Stimulated activated CD4-positive, alpha-beta T cell treated with anti-CD3 and anti-CD28 coated beads, Interleukin-4, amount 100 ng/mL, for 24 hours (primary cell): ENCODE measurements at places on chromosomes 16 and 17.

GRCh38 chr16:84742641-84743092 lies 42.9 kb downstream of the USP10 start:
- DNase-seq = no peak

GRCh38 chr16:3121851-3122467 lies 9.6 kb downstream of the ZNF205 start:
- DNase-seq = no peak

DNA sequence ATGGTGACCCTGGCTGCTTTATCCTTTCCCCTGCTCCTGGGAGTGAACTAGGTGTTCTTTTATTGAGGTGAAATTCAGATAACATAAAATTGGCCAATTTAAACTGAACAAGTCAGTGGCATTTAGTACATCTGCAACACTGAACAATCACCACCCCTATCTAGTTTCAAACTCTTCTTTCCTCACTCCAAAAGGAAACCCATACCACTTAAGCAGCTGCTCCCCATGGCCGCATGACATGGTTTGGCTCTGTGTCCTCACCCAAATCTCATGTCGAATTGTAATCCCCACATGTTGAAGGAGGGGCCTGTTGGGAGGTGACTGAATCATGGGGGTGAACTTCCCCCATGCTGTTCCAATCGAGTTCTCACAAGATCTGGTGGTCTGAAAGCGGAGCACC lies 154.1 kb downstream of the STX8 start:
- DNase-seq = no peak

- DNase-seq = no peak
Measured at GRCh38 chr17:71769850-71770249, 351.0 kb upstream of the SOX9 start.

DNA sequence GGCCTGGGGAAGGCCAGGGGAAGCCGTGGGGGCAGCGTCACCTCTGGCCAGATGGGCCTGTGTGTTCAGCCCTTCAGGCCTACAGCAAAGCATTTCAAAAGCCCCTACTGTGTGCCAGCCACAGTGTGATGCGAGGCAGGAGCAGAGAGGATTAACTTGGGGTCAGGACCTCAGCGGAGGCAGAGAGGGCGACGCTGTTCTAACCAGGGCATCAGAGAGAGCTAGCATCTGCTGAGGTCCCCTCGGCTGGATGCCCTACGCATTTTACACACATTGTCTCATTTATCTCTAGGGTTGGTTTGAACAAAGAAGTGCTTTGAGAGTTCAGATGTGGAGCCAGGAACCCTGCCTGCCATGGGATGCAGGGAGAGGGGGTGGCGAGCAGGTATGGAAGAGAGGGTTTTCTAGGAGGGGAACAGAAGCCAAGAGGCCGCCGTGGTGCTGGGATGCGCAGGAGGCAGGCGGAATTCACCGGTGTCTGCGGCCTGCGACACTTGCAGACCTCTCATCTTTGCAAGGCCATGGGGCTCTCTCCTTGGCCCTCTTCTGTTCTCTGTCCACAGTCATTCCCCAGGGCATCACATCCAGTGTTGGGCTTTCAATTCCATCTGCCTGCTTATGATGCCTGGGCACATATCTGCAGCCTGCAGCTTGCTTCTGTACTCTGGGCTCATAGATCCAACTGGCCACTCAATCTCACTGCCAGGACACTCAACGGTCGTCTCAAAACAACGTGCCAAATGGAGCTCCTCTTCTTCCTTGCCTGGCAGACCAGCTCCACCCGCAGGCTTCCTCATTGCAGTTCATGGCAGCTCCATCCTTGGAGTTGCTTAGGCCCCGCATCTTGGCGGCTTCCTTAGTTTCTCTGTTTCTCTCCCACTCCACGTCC lies 8.1 kb upstream of the NKD1 start:
- DNase-seq = no peak

DNA sequence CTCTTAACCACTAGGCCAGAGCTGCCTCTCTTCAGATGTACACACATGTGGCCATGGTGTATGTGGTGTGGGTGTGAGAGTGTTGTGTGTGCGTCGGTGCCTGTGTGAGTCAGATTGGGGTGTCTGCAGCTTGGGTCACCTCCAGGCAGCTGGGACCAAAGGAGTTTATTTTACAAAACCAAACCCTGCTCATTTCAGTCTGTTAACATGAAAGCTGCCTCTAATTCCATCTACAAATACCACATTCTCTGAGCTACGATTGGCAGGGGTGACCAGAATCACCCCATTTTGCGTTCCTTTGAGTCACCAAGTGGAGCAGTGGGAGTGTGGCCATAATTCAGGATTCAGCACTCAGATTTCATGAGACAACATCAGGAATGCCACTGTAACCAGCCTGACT lies 105.3 kb downstream of the IRX5 start:
- no peak for DNase-seq

GRCh38 chr17:66945147-66945835 lies 19.2 kb upstream of the CACNG4 start:
- DNase-seq = no peak

- DNase-seq = no peak
Measured at GRCh38 chr16:49739381-49739780, 116.5 kb downstream of the ZNF423 start.

DNA sequence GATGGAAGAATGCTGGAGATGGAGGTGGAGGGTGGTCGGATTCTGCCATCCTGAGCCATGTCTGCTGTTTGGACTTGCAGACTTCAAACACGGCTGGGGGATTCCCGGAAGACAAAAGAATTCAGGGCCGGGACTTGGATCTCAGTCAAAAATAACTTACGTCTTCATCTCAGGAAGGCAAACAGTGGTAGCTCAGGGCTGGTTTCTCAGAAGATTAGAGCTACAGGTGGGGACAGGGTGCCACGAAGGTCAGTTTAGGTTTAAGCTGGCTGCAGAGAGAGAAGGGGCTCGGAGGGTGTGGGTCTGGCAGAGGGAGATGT lies 4.3 kb upstream of the RHBDL3 start:
- DNase-seq = no peak

GRCh38 chr17:36911001-36911400 lies 26.3 kb upstream of the LHX1 start:
- no peak for DNase-seq

- no peak for DNase-seq
Measured at GRCh38 chr17:81902023-81902652, at the start of gene NPB. Gene NPB (plus strand): TSS chr17:81902238. CDS start chr17:81902278, 40 bp downstream.

GRCh38 chr17:45628019-45628418 lies 137.5 kb upstream of the PLEKHM1 start:
- no peak for DNase-seq

- DNase-seq = no peak
Measured at GRCh38 chr16:80260906-80261311, 279.9 kb upstream of the DYNLRB2 start.

DNA sequence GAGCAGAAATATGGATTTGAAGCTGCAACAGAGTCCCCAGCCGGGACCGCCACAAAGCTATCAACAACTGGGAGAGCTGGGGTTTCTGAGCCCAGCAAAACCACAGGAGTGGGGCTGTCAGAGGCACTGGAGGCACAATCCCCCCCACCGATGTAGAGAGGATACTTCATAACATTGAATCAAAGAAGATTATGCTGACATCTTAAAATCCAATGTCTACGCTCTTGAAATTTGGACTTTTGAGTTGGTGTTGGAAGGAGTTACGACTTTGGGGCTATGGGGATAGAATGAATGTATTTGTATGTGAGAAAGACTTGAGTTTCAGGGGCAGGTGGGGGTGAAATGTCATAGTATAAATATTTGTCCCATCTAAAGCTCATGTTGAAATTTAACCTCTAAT lies 1121.6 kb upstream of the CDH8 start:
- no peak for DNase-seq

DNA sequence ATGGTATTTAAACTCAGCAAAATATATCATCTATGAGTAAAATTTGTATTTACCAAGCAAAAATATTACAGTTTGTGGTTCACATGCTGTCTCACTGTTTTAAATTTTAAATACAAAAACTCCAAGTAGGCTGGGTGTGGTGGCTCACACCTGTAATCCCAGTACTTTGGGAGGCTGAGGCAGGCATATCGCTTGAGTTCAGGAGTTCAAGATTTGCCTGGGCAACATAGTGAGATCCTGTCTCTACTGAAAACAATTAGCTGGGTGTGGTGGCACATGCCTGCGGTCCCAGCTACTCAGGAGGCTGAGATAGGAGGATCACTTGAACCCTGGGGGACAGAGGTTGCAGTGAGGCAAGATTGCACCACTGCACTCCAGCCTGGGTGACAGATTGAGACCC lies 37.3 kb downstream of the MAPT start:
- DNase-seq = no peak

DNA sequence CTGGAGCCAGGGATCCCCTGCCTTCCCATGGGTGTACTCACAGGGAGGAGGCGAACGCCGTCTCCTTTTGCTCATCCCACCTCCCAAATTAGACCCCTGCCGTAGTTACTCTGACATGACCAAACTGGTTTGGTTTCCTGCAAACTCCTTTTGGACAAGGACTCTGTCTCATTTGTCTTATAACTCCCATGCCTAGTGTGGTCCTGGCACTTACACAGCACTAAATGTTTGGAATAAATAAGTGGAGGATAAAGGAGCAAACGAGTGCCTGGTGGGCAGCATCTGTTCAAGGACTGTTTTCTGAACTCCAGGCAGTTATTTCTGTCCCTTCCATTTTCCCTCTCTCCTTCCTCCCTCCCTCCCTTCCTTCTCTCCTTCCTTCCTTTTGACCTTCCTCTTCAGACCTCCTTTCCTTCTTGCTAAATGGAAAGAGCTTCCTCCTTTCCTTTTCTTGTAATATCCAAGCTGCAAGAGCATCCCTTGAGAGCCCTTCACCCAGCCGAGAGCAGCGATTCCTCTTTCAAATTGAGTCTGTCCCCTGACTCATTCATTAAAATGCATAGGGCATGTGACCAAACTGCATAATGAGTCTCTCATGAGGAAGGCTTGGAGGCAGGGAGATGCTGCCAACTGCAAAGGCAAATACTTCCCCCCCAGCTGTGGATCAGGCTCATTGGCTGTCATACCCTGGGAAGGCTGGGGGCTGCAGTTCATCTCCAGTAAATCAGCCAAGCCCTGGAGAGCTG lies 36.8 kb downstream of the CHD9 start:
- DNase-seq = no peak

- DNase-seq = no peak
Measured at GRCh38 chr17:30594223-30594952, 117.2 kb downstream of the GOSR1 start.

DNA sequence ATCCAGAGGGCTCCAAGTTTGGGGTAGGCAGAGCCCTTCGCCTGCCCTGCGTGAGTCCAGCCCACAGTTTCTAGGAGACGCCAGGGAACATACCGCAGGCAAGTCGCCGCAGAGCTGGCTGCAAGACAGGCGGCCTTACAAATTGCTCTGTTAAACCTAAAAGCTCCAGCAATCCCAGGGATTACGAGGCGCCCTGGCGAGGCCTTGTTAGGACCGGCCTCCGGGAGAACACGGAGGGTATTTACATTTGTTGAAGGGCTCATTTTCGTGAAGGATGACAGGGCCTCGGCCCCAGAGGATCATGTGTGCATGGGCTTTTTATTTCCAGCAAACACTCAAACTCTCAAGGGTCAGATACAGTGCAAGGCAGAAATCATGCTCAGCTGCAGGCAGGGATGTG lies 77.6 kb upstream of the FOXF1 start:
- no peak for DNase-seq

GRCh38 chr17:33940769-33941370 lies 314.2 kb upstream of the CCL2 start:
- DNase-seq = no peak

DNA sequence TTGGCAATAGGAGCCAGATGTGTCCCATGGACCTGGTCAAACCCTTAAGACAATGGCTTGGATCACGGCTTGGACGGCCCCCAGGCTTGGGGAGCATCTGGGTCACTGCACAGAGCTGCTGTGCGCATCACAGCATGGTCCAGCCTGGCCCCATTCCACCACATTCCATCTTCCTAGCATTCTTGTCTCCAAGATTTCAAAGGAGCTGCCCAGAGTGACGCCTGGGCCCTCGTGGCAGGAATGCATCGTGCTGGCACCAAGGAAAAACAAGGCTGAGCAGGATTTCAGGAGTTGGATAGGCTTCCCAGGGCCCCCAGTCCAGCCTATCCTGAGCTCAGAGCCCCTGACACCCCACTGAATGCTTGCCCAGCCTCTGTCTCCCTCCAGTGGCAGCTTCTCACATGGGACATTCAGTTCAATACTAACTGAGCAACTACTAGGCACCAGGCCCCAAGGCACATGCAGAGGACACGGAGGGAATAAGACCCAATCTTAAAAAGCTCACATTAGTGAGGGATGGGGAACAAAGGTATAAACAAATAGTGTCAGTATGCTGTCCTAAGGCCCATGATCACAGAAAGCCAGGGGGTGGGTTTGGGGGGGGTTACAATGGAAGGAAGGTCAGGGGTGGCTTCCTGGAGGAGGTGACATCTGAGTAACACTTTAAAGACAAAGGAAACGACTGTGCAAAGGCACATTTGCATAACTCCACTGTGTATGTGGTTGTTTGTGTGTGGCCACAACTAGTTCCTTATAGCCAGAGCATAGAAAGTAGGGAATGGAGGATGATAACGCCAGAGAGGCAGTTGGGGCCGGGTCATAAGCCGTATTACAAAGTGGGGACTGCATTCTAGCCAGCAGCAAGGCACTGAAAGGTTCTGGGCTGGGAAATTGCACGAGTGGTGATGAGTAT lies 34.1 kb downstream of the TK2 start:
- no peak for DNase-seq

DNA sequence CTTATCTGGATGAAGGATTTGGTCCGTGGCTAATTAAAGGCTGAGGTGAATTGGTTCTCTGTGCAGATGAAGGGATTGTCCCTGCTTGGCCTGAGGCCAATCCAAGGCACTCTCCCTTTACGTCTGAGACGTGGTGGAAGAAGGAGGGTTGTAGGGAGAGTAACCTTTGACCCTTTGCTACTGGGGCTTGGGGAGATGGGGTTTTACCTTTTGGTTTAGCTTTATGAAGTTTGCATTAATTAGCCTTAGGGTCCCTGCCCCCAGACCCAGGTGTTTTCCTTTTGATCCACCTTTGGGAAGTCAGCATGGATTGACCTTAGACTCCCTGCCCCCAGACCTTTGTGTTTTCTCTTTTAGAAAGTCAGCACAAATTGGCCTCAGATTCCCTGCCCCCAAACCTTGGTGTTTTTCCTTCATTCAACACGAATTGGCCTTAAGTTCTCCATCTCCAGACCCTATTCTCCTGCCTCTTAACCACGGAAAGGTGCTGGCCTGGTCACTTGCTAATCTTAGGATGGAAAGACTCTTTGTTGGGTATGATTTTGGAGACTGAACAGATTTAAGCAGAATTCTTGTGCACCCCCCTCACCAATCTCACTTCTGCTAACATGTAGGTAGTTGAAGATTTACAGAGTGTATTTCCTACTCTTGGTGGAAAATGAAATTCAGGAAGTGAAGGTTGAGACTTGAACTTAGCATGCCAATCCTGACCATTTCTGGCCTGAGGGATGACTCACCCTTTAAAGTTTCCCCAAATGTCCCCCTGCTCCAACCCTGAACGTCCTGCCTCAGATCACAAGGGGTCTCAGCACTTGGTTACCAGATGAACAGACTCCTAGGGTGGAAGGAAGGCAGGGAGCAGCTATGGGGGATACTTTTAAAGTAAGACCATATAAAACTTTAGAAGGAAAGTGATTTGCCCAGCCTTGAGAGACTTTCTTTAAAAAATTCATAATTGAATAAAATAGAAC lies 23.1 kb upstream of the MMD start:
- DNase-seq = no peak

GRCh38 chr17:10640475-10640874 lies 16.6 kb downstream of the MYH3 start:
- no peak for DNase-seq
